ENCODE measurements at places on chromosomes 3 and 15.
A peak's percentile ranks its signal among the peaks of the same experiment; 100 is the strongest.

GRCh38 chr15:73997986-73998385 is 3.5 kb downstream of the PML start:
- no peak for DNase-seq

- no peak for DNase-seq
Measured at GRCh38 chr3:77096966-77097890, 57.3 kb downstream of the ROBO2 start.

- DNase-seq = no peak
Measured at GRCh38 chr15:31207246-31207645, 105.7 kb upstream of the TRPM1 start.

- no peak for DNase-seq
Measured at GRCh38 chr3:95923496-95924210, 890.7 kb upstream of the EPHA6 start.

DNA sequence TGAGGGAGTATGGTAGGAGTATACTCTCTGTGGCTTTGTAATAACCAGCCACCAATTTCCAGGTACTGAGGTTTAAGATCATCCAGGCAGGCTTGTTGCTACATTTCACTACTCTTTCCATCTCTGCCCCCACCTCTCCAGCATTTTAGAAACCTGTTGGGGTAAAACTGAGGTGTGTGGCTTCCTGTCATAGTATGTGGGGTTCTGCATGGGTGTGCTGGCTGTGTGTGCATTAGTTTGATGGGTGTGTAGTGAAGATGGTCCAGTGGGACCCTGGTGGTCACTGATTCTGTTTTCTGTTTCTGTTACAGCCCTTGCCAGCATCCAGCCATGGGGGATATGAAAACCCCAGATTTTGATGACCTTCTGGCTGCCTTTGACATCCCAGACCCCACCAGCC is 34.0 kb downstream of the ZNF592 start:
- DNase-seq = no peak

DNA sequence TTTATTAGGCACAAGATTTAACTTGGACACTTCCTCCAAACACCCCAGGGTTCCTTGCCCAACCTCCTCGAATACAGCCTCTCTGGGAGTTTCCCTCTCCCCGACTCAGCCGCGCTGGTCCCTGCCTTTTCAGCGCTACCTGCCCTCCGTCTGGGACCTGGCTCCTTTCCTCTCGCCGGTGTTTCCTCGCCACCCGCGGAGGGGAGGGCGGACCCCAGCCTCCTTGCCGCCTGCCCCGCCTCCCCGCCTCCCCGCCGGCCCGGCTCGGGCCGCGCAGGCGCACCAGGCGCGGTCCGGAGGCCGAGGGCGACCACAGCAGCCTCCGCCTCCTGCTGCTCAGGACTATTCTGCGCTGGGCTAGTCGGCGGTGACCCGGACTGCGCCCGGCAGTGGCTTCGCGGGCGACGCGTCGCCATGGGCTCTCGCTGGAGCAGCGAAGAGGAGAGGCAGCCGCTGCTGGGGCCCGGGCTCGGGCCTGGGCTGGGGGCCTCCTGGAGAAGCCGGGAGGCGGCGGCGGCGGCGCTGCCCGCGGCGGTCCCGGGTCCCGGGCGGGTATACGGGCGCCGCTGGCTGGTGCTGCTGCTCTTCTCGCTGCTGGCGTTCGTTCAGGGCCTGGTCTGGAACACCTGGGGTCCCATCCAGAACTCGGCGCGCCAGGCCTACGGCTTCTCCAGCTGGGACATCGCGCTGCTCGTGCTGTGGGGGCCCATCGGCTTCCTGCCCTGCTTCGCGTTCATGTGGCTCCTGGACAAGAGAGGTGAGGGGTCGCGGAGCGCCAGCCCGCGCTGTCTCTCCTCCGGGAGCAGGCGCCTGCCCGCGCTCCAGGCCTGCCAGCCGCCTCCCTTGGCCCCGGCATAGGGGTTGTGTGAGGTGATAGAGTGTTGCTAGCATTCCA is at the start of gene SLC49A4:
Gene SLC49A4, plus strand, starts transcription at position 291 of the 895 bp plus-strand sequence. Its CDS starts 124 bp downstream, at position 415.
- peak; percentile 65 for DNase-seq

GRCh38 chr3:132643366-132643765 is 16.2 kb downstream of the ACAD11 start:
- DNase-seq = no peak

- no peak for DNase-seq
Measured at GRCh38 chr3:70067860-70068521, 68.5 kb downstream of the SAMMSON start.

DNA sequence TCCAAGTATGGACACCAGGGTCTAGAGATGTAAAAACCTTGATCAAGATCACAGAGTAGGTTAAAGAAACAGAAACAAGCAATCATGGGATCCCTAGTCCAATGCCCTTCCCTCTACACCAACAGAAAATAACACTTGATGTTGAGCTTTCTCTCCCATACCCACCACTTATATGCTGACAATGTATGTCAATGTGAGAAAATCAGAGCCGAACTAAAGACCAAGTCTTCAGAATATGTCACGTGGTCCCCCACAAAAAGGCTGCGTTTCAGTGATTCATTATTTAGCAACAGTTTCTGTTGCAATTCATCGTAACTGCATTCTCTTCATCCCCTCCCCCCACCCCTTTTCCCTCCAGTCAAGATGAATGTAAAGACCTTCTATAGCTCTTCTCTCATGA is 278.9 kb upstream of the STT3B start:
- DNase-seq = no peak

GRCh38 chr3:196273655-196274054 is 13.9 kb downstream of the PCYT1A start:
- DNase-seq = no peak

DNA sequence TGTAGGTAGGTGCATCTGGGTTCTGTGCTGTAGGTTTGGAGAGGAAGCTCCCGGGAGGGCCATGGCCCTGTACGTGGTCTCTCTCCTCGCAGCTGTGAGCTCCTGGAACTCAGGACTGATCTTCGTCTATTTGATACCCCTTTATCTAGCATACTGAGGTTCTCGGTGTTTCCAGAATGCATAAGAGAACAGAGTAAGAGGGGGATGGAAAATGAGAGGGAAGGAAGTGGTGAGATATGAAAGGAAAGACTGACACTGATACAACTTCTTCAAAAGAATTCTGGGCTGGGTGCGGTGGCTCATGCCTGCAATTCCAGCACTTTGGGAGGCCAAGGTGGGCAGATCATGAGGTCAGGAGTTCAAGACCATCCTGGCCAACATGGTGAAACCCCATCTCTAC is 90.7 kb downstream of the CHRD start:
- DNase-seq = no peak

DNA sequence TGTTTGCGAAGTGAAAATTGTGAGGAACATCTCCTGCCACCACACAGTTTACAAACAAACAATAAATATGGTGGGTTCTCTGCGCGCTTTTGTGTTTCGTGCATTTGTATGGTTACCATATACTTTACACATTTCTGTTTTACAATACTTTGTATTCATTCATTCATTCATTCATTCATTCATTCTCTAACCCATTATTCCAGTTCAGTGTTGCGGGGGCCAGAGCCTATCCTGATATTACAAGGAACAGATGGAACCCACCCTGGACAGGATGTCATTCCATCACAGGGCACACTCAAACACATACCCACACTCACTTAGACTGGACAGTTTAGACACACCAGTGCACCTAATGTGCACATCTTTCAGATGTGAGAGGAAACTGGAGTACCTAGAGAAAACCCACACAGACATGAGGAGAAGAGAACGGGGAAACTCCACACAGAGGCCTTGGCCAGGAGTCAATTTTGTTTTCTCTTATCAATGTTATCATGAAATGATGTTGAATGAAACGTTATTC is 160.5 kb downstream of the FNDC3B start:
- no peak for DNase-seq

- DNase-seq = no peak
Measured at GRCh38 chr3:123984957-123985356, 7.0 kb downstream of the ROPN1 start.

- DNase-seq = no peak
Measured at GRCh38 chr3:172113710-172114109, 74.3 kb downstream of the FNDC3B start.

DNA sequence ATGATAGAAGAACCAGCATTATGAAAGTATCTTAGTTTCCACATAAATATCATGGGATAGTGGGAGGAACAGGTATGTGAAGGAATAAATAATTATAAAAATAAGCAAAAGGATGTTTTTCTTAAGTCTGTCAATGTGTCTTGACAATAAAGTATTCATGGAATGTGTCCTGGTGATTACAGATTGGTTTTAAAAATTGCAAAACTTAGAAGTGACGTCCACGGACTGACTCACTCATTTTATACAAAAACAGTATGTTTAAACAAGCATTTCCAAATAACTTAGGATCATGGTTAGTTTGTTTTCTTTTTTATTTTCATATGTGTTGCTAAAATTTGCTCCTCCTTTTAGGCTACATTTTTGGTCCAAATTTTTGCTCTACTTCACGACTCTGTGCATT is 687.0 kb upstream of the NECTIN3 start:
- no peak for DNase-seq

DNA sequence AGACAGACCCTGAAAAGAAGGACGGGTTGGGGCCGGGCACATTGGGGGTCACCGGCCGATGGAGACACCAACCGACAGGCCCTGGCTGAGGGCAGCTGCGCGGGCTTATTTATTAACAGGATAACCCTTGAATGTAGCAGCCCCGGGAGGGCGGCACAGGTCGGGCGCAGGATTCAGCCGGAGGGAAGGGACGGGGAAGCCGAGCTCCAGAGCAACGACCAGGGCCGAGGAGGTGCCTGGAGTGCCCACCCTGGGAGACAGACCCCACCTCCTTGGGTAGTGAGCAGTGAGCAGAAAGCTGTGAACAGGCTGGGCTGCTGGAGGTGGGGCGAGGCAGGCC is 2.2 kb upstream of the LSMEM2 start:
- DNase-seq = no peak

GRCh38 chr15:80475572-80475971 is 71.4 kb downstream of the ARNT2 start:
- no peak for DNase-seq

DNA sequence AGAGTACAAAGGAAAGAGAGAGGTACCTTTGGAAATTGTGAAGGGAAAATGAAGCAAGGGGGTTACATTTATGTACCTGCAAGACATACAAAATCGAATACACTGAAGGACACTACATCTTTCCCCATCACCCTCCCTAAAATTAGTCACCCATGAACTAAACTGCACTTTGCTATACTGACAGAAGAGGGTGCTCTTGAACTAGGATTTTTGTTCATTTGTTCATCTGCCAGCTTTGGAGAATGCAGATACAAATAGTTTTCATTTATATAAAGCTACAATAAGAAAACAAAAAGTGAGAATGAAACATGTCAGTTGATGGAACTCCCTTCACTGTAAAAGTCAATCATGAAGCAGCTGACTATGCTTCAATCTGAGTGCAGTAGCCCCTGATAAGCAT is 55.7 kb downstream of the PCCB start:
- no peak for DNase-seq

DNA sequence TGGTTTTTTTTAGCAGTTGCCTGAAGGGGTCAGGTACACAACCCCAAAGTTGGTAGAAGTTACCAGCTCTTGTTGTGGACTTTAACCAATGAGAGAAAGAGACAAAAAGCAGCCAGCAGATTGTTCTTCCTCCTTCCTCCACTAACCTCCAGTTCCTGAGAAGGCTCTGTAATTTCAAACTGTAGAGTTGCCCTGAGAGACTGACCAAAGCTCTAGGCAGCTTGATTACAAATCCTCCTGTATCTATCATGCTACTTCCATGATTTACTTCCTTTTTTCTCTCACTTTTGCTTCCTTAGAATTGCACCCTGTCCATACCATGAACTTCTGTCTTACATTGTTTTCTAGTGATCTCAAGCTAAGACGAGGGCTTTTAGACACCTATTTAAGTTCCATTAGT is 29.2 kb downstream of the NSUN3 start:
- no peak for DNase-seq

- no peak for DNase-seq
Measured at GRCh38 chr15:62566248-62566647, 401.2 kb upstream of the C2CD4B start.

DNA sequence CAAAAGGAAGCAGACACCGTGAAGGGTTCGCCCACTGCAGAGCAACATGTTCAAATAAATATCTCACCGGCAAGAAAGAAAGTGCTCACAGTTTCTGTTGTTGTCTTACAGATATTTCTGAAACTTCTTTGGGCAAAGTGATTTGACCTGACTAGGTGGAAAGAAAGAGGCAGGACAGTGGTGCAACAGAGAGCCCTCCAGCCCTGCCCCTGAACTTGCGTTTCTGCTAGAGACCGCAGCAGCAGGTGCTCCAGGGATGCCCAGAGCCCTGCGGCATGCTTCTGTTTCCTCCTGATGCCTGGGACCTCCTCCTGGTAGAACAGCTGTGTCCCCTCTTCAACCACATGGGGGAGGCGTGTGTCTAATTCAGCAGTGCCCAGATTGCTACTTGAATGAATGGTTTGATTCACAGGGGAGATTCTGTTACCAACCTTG is 123.4 kb downstream of the ATP10A start:
- DNase-seq = peak; percentile 26

DNA sequence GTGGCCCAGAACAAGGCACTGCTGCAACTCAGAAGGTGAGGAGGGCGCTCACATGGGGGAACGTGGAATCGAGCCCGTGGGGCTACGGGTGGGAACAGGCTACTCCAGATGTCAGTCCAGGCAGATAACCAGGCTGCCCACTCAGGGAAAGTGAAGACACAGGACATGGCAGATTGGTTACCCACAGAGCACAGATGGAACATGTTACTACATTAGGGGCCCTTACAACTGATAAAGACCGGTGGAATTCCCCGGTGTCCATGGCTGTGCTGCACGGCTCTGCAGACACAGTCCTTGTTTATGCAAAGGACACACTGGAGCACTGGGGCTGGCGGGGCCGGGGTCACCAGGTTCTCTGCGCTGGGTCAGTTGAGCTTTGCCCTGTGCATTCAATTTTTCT is 36.9 kb downstream of the PCSK6 start:
- no peak for DNase-seq

DNA sequence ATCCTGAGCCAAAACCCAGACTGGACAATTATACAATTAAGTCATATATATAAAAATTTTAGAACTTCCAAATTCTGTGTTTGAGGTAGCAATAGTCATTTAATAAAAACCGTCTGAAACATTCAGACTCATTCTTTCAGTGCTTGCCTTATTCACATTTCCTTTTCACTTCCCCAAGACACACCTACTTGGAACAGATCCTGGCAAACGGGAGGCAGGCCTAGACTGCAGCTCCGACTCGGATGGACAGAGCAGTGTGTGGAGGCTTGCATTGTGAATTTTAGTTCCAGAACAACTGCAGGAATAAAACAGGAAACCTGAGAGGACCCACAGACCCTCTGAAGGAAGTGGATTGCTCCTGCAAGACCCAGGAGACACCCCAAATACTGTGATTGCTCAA is 341.4 kb downstream of the CNTN3 start:
- DNase-seq = no peak

DNA sequence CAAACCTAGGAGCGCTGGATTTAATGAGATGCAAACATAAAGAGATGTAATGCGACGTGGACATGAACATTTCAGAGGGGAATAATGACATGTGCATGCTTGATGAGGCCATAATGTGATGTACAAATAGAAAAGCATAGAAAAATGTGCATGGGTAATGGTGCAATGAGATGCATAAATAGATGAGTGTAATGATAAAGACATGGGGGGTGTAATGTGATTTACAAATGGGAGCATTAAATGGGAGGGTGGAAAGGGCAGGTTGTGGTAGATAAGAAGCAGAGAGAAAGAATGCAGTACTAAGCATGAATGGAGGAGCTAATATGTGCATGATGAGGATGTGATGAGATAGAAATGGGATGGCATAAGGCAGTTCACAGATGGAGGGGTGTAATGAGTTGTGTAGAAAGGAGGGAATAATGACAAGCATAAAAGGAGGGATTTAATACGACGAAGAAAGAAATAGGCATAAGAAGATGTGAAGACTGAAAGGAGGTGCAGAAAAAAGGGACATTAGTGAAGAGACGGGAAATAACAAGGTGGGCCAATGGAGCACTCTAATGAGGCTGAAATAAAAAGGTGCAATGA is 137.5 kb upstream of the CCNL1 start:
- DNase-seq = no peak
